ENCODE measurements at places on chromosomes 2 and 18.

DNA sequence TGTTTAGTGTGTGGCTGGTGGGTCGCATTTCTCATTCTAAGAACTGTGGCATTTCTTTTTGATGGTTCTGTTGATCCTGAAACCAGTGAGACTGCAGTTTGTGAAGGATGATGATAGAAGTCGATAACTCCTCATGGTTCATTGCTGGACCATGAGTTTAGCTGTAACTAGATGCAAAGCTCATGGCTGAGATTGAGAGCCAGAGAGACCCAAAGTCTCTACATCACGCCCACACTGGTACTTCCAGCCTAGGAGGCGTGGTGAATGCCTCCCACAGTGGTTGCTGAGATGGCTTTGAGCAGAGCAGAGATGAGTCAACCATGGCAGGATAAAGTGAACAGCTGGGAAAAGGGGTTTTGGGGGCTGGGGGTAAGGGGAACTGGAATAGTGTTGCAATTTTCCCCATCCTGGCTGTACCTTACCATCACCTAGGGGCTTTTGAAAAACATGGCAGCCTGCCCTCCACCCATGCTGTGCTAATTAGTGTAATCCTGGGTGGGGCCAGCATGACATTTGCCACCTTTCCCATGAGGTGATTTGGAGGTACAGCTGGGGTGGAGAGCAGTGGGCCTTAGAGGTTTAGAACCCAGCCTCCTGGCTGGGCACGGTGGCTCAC, 24.1 kb downstream of the INPP4A start:
- H3K4me3 ChIP-seq: peak overlapping the region; percentile 58
- no peaks in the 10 kb centered on the region for H3K27me3 ChIP-seq
- H3K27ac ChIP-seq: peak overlapping the region; percentile 88
- peaks cover 98% of the 10 kb centered on the region for H3K4me1 ChIP-seq

- H3K27me3 ChIP-seq: no peaks in the 10 kb centered on the region
- no peaks in the 10 kb centered on the region for H3K4me1 ChIP-seq
- DNase-seq: no peak
Measured at GRCh38 chr2:37119157-37119556, 34.8 kb downstream of the GPATCH11 start.

GRCh38 chr2:86786001-86786536, 4.6 kb downstream of the CD8A start:
- DNase-seq: peak; percentile 88
- H3K4me3 ChIP-seq: peak overlapping the region; percentile 85
- peaks cover 22% of the 10 kb centered on the region for H3K36me3 ChIP-seq
- peak overlapping the region; percentile 100 for H3K27ac ChIP-seq
- peaks cover 81% of the 10 kb centered on the region for H3K4me1 ChIP-seq

GRCh38 chr18:69158944-69159343, 241.7 kb upstream of the DOK6 start:
- no peaks in the 10 kb centered on the region for H3K36me3 ChIP-seq
- no peak overlapping the region for H3K4me3 ChIP-seq
- no peak for DNase-seq
- no peak overlapping the region for H3K27ac ChIP-seq
- H3K4me1 ChIP-seq: no peaks in the 10 kb centered on the region

GRCh38 chr2:217915706-217916105, 87.1 kb downstream of the TNS1 start:
- H3K4me1 ChIP-seq: no peaks in the 10 kb centered on the region
- no peak overlapping the region for H3K27ac ChIP-seq
- no peak overlapping the region for H3K4me3 ChIP-seq
- H3K27me3 ChIP-seq: peaks cover 7% of the 10 kb centered on the region
- DNase-seq: no peak

GRCh38 chr2:168338292-168338691, 90.9 kb upstream of the STK39 start:
- H3K4me3 ChIP-seq: no peak overlapping the region
- H3K4me1 ChIP-seq: peaks cover 3% of the 10 kb centered on the region
- H3K27me3 ChIP-seq: peaks cover 1% of the 10 kb centered on the region

GRCh38 chr18:23232331-23232730, 97.0 kb downstream of the CABLES1 start:
- peaks cover 57% of the 10 kb centered on the region for H3K4me1 ChIP-seq
- DNase-seq: no peak
- H3K36me3 ChIP-seq: no peaks in the 10 kb centered on the region
- H3K4me3 ChIP-seq: peak overlapping the region; percentile 58

GRCh38 chr18:70337139-70337972, 48.5 kb downstream of the SOCS6 start:
- no peaks in the 10 kb centered on the region for H3K4me1 ChIP-seq
- peaks cover 3% of the 10 kb centered on the region for H3K27me3 ChIP-seq
- H3K4me3 ChIP-seq: no peak overlapping the region
- H3K36me3 ChIP-seq: no peaks in the 10 kb centered on the region
- DNase-seq: no peak
- H3K27ac ChIP-seq: no peak overlapping the region

DNA sequence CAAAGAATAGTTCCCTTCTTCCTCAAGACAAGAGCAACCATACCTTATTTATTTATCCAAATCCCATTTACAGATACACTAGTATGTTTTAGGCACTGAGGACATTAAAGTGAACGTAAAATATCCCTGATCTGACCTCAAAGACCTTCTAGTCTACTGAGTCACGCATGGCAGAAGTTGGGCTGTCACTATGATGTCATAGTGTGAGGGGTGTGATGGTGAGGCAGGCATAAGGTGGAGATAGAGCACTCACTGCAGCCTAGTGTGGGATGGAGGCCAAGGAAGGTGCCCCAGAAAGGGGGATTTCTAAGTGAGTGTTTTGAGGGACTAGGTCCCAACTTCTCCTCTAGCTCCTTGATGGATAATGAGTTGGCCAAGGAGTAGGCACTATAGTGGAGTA, 249.5 kb upstream of the SKOR2 start:
- H3K27me3 ChIP-seq: peaks cover 10% of the 10 kb centered on the region
- DNase-seq: no peak
- no peaks in the 10 kb centered on the region for H3K36me3 ChIP-seq
- H3K4me1 ChIP-seq: no peaks in the 10 kb centered on the region
- H3K4me3 ChIP-seq: no peak overlapping the region
- no peak overlapping the region for H3K27ac ChIP-seq

DNA sequence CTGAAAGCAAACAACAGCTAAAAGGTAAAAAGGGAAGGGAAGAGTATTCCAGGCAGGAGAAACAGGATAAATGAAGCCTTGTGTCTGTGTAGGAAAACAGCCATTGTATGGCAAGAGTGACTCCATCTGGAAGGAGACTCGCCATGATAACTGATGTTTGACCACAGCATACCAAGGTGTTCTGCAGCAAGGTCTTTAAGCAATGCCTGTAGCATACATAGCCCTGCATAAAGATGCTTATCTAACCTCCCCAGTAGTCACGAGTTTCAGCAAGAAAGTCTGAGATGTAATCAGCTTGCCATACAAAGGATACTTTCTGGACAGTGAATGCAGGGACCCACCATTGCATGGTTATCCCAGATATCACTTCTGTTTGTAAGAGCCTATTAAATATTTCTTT, 11.9 kb upstream of the CCNT2 start:
- H3K27me3 ChIP-seq: no peaks in the 10 kb centered on the region
- H3K27ac ChIP-seq: no peak overlapping the region
- H3K4me1 ChIP-seq: no peaks in the 10 kb centered on the region
- no peaks in the 10 kb centered on the region for H3K36me3 ChIP-seq
- no peak overlapping the region for H3K4me3 ChIP-seq

DNA sequence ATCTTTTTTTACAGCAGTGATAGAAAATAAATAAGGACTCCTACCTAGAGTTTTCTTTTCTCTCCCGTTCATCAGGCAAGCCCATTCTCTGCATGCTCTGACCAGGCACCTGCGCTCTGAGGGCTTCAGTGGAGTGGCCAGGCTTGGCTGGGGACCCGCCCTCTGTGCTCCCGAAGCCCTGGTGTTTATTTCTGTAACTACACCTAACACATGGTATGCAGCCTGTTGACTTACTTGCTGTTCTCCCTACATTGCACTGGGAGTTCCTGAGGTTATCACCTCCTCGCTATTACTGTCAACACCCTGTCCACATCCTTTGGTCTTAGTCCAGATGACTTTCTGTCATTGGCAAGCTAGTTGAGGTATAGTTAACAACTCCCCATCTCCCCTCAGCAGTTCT, 317.7 kb downstream of the LPIN1 start:
- H3K4me3 ChIP-seq: peak overlapping the region; percentile 52
- H3K27ac ChIP-seq: no peak overlapping the region
- no peaks in the 10 kb centered on the region for H3K36me3 ChIP-seq
- no peaks in the 10 kb centered on the region for H3K27me3 ChIP-seq

DNA sequence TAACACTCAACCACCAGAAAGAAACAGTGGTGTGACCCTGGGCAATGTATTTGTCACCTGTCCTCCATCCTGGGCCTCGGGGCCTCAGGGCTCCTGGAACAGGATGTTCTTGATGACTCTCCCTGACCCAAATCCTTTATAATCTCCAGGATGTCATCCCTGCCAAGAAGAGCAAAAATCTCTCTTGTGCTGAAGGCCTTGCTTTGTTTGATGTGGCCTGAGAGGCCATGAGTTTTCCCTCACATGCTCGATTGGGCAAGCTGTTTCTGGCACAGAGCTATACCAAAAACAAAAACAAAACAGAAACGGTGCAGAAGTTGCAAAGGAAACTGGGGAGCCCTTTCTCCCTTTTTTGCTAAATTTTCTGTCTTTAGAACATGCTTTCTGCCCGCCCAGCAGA, 35.7 kb upstream of the ST3GAL5 start:
- no peak for DNase-seq
- H3K27ac ChIP-seq: peak overlapping the region; percentile 16
- no peak overlapping the region for H3K4me3 ChIP-seq
- H3K36me3 ChIP-seq: no peaks in the 10 kb centered on the region
- H3K27me3 ChIP-seq: no peaks in the 10 kb centered on the region

DNA sequence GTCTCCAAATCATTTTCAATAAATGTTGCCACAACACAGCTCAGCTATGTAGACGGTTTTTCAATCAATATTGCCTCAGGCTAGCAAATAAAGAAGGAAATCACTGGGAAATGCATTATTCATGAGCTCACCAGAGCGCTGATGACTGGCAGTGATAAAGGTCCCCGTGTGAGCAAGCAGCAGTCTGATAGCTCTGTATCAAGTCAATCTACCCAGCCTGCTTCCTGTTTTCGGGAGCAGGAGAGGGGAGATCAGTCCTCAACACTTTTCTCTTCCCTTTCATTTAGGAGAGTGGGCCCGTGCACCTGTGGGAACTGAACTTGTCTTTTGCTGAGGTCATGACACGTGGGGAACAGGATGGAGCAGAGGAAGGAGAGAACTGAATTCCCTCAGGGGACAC, 253.9 kb upstream of the SIX2 start:
- no peak for DNase-seq
- H3K27me3 ChIP-seq: peaks cover 5% of the 10 kb centered on the region
- H3K4me3 ChIP-seq: no peak overlapping the region
- no peaks in the 10 kb centered on the region for H3K36me3 ChIP-seq

DNA sequence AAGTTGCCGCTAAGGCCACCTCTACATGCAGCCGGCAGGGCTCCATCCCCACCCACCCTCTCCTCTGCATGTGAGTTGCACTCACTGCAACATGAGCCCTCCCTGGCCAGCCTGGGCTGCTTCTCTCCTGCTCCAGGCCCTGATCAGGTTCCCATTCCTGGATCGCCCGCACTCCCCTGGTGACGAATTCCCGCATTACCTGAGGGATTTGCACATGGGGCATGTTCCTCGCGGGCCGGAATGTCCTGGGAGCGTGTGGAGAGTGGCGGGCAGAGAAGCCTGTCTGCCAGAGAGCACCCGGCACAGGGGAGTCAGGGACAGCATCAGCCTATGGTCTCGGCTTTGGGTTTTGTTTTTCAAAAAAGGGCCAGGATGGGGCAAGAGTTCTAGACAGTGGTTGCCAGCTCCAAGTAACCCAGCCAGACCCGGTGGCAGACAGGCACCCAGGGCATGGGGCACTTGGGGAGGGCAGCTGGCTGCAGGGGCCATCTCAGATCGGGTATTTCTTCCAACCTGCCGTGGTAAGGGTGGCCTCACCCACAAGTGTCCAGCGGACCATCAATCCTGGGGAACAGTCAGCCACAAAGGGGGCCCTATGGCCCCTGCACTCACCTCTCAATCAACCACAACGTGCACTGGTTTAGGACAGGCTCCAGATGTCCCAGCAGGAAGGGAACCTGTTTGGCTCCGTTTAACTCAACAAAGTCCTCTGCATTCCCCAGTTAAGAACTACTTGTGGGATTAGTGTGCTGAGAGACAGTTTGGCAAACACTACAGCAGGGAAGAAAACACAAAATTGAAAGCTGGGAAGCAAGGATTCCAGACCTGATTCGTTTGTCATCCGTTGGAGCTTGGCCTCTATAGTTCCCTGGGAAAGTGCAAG, 187.7 kb downstream of the SMAD7 start:
- DNase-seq: no peak
- no peaks in the 10 kb centered on the region for H3K4me1 ChIP-seq
- H3K27ac ChIP-seq: no peak overlapping the region
- no peaks in the 10 kb centered on the region for H3K27me3 ChIP-seq

DNA sequence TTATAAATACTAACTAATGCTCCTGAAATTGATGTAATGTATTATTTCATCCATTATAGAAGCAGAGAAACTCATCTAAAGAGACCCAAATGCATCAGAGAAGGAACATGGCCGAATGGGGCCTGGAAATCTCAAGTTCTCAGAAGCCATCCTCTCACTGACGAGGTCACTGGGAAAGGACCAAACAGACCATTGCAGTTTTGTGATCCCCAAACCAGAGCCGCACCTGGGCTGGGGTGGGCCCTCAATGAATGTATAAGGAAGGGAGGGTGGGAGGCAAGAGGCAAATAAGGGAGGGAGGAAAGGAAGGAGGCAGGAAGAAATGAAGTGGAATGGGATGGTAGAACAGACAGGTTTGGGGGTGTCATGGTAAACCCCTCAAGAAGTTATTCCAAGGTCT, 245.3 kb upstream of the ID2 start:
- H3K4me1 ChIP-seq: peaks cover 22% of the 10 kb centered on the region
- no peaks in the 10 kb centered on the region for H3K36me3 ChIP-seq
- no peak overlapping the region for H3K27ac ChIP-seq
- H3K4me3 ChIP-seq: no peak overlapping the region

DNA sequence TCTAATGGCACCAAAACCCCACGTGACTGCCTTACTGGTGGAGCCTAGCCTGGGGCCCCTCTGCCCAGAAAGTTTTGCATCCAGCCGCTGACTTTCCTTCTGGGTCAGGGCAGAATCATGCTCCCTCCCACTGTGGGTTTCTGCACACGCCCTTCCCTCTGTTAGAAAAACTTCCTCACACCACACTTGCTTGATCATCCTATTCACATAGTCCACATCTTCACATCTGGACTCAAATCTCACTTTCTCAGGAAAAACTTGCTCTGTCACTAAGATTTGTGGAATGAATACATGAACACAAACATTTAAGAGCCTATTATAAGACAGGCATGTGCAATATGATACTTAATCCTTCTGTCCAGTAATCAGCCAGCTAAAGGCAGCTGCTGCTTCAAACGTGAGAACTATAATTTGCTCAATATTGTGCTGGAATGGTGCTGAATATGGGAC, 274.7 kb downstream of the RND3 start:
- no peaks in the 10 kb centered on the region for H3K4me1 ChIP-seq
- no peak overlapping the region for H3K4me3 ChIP-seq
- no peaks in the 10 kb centered on the region for H3K36me3 ChIP-seq
- DNase-seq: no peak
- H3K27me3 ChIP-seq: no peaks in the 10 kb centered on the region
- H3K27ac ChIP-seq: no peak overlapping the region
